Activated CD4-positive, alpha-beta memory T cell treated with anti-CD3 and anti-CD28 coated beads, Interleukin-2, amount 10 ng/mL, durations not matched to agents 7 days and 5 days (primary cell): ENCODE measurements at places on chromosomes 1 and 21.
A peak's percentile ranks its signal among the peaks of the same experiment; 100 is the strongest.

DNA sequence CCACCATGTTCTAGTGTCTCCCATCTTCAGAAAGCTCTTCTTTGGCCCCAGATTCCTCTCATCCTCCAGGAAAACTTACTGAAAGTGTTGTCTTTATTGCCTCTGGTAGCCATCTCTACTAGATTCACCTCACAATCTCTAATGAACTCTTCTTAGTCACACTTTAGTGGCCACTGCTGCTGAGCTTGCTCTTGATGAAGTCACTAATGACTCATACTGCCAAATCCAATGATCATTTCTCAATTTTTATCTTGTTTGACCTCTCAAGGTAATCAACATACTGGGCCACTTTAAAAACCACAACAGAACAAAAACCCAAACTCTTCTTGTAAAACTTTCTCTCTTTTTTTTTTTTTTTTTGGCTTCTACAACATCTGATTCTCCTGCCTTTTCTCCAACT is 196.4 kb downstream of the LHX8 start:
- no peaks in the 10 kb centered on the region for H3K36me3 ChIP-seq
- no peaks in the 10 kb centered on the region for H3K27me3 ChIP-seq
- H3K4me1 ChIP-seq: no peaks in the 10 kb centered on the region
- no peak overlapping the region for H3K27ac ChIP-seq

DNA sequence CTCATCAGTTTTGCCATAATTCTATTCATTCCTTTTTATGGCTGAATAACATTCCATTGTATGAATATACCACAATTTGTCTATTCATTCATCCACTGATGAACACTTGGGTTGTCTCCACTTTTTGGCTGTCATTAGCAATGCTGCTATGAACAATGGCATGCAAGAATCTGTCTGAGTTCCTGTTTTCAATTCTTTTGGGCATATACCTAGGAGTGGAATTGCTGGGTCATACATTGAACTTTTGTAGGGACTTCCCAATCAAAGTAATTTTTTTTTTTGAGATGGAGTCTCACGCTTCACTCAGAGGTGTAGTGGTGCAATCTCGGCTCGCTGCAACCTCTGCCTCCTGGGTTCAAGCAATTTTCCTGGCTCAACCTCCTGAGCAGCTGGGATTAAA is 34.9 kb downstream of the AADACL4 start:
- no peak overlapping the region for H3K27ac ChIP-seq
- peaks cover 18% of the 10 kb centered on the region for H3K27me3 ChIP-seq
- no peak overlapping the region for H3K4me3 ChIP-seq
- no peaks in the 10 kb centered on the region for H3K36me3 ChIP-seq
- no peak for DNase-seq

DNA sequence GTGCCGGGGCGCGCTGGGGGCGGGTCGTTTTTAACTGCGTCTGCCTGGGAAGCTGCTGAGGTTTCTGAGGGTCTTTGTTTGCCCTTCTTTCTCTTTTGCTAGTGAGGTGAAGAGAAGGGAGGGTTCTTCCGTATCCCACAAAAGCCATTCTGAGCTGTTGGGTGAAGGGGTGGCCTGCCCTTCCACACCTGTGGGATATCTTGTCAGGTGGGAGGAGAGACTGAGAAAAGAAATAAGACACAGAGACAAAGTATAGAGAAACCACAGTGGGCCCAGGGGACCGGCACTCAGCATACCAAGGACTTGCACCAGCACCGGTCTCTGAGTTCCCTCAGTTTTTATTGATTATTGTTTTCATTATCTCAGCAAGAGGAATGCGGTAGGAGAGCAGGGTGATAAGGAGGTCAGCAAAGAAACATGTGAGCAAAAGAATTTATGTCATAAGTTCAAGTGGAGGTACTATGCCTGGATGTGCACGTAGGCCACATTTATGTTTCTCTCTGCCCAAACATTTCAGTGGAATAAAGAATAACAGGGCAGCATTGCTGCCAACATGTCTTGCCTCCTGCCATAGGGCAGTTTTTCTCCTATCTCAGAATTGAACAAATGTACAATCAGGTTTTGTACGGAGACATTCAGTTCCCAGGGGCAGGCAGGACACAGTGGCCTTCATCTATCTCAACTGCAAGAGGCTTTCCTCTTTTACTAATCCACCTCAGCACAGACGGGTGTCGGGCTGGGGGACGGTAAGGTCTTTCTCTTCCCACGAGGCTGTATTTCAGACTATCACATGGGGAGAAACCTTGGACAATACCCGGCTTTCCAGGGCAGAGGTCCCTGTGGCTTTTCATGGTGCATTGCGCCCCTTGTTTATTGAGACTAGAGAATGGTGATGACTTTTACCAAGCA is 972 bp downstream of the PGBD2 start:
- peak overlapping the region; percentile 89 for H3K27ac ChIP-seq
- peaks cover 3% of the 10 kb centered on the region for H3K36me3 ChIP-seq
- peaks cover 40% of the 10 kb centered on the region for H3K4me1 ChIP-seq
- peak overlapping the region; percentile 85 for H3K4me3 ChIP-seq
- DNase-seq: no peak
- peaks cover 11% of the 10 kb centered on the region for H3K27me3 ChIP-seq

- H3K27me3 ChIP-seq: peaks cover 23% of the 10 kb centered on the region
- no peak overlapping the region for H3K4me3 ChIP-seq
- H3K27ac ChIP-seq: no peak overlapping the region
- no peak for DNase-seq
- no peaks in the 10 kb centered on the region for H3K36me3 ChIP-seq
- no peaks in the 10 kb centered on the region for H3K4me1 ChIP-seq
Observed at GRCh38 chr1:62281922-62282555, 37.2 kb downstream of the KANK4 start.

GRCh38 chr1:46533179-46533864 is 18.1 kb downstream of the KNCN start:
- H3K27me3 ChIP-seq: peaks cover 48% of the 10 kb centered on the region
- peak overlapping the region; percentile 61 for H3K4me3 ChIP-seq
- peak; percentile 51 for DNase-seq

GRCh38 chr1:228405200-228405978 is 1.2 kb downstream of the TRIM11 start:
- no peaks in the 10 kb centered on the region for H3K27me3 ChIP-seq
- H3K36me3 ChIP-seq: peaks cover 54% of the 10 kb centered on the region
- no peak for DNase-seq
- H3K4me3 ChIP-seq: peak overlapping the region; percentile 85

- no peak overlapping the region for H3K4me3 ChIP-seq
- H3K4me1 ChIP-seq: no peaks in the 10 kb centered on the region
- H3K27me3 ChIP-seq: peaks cover 12% of the 10 kb centered on the region
Observed at GRCh38 chr1:37424523-37424922, 49.9 kb upstream of the ZC3H12A start.

DNA sequence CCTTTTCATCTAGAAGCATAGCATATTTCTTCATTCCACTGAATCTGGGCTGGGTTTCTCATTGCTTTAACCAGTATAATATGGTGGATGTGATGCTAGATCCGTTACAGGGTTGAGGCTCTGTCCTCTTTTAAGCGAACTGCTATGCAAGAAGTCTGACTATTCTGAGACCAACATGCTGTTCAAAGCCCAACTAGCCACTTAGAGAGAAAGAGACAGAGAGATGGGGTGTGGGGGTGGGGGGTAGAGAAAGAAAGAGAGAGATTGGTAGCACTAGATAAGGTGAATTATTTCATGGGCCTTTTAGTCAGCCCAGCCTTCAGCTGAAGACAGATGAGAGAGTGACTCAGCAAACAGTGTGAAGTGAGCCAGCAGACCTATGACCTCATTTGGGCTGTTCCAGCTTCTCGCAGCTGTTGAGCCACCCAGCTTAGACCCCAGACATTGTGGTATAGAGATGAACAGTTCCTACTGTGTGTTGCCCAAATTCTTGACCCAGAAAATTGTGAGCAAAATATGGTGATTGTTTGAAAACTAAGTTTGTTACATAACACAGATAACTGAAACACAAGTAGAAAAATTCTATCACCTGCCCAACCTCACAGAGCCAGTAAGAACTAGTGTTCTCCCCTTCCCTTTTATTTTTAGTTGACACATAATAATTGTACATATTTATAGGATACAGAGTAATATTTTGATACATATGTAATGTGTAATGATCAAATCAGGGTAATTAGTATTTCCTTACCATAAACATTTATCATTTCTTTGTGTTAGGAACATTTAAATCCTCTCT is 40.7 kb upstream of the PRKACB start:
- H3K27me3 ChIP-seq: no peaks in the 10 kb centered on the region
- no peak overlapping the region for H3K27ac ChIP-seq
- peaks cover 4% of the 10 kb centered on the region for H3K36me3 ChIP-seq
- peaks cover 4% of the 10 kb centered on the region for H3K4me1 ChIP-seq

DNA sequence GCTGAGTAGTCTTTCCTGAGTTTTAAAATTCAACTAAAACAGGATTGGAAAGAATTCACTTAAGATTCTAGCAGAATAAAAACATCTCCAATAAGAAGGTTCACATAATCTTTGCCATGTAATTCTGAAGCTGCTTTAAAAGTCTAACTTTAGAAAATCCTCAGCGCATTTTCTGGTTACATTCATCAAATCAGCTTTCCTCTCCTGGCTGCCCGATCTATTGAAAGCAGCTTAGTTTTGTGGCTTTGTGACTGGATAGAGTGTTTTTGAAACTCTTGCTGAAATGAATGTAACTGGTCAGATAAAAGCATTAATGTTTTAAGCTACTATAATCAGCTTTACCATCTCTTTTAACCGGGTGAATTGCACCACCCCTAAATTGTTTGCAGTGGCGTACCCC is 66.8 kb downstream of the DOP1B start:
- H3K36me3 ChIP-seq: peaks cover 20% of the 10 kb centered on the region
- H3K4me3 ChIP-seq: no peak overlapping the region
- H3K4me1 ChIP-seq: no peaks in the 10 kb centered on the region
- no peak overlapping the region for H3K27ac ChIP-seq
- no peak for DNase-seq

GRCh38 chr1:12588695-12589094 is 29.3 kb downstream of the DHRS3 start:
- no peak overlapping the region for H3K27ac ChIP-seq
- no peak overlapping the region for H3K4me3 ChIP-seq
- DNase-seq: no peak
- H3K27me3 ChIP-seq: peaks cover 2% of the 10 kb centered on the region

- DNase-seq: no peak
- no peak overlapping the region for H3K4me3 ChIP-seq
- no peaks in the 10 kb centered on the region for H3K27me3 ChIP-seq
- H3K36me3 ChIP-seq: no peaks in the 10 kb centered on the region
- H3K4me1 ChIP-seq: peaks cover 6% of the 10 kb centered on the region
Observed at GRCh38 chr21:42260121-42260520, 41.2 kb downstream of the ABCG1 start.

DNA sequence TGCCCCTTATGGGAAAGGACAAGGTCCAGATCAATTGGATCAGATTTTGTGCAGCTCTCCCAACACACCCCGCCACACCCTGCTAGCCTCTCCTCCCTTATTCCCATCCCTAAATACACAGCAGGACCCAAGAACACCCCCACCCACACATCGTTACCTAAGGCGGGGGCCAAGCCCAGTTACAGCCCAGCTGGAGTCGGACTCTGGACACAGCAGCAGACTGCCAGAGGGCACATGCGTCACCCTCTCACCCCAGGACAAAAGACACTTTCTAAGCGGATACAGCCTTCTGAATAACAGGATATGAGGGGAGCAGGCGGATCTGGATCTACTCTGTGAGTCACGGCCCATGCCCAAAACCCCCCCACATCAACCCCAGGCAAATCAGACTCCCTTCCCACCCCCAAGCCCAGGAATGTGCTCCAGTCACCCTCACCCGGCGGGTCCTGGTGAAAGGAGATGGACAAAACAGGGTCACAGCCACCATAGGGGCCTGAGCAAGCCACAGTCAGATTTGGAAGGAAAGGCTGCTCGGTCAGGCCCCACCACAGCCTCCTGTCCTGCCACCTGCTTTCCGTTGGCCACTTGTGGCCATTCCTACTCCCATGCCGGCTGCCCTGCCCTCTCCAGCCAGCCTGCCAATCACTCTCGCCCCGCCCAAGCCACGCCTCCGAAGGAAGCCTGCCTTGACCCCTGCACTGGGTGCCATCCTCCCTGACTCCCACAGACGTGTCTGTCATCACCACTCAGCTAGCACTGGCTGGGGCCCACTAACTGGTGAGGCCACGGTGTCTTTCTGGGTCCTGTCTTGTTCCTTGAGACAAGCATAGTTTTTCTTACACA is 4.0 kb downstream of the S100A16 start:
- H3K4me3 ChIP-seq: no peak overlapping the region
- peaks cover 3% of the 10 kb centered on the region for H3K27me3 ChIP-seq
- DNase-seq: no peak
- H3K4me1 ChIP-seq: no peaks in the 10 kb centered on the region

DNA sequence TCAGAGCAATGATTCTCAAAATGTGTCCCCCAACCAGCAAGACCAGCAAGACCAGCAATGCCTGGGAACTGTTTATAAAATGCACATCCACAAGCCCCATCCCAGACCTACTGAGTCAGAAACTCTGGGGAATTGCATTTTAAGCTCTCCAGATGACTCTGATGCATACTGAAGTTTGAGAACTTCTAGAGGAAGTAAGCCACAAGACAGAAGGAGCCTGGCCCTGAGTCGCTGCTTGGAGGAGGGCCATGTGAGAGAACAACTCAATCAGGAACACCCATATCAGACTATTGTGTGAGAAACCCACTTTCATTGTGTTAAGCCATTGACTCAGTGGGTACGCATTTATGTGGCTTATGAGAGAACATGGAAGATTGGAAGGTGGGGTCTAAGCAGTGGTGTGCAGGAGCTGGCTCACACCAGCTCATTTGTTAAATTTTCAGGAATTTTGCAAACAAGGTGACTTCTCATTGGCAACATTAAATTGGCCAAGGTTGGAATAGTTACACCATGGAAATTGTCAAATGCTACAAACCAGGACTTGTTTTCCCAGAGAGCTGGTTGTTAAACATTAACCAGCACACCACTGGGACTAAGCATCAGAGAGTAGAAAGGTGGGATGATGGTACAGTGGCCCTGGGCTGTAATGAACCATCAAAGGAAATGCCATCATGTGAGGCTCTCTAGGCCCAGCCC is 38.9 kb downstream of the ATP1A1 start:
- no peak overlapping the region for H3K4me3 ChIP-seq
- peaks cover 17% of the 10 kb centered on the region for H3K36me3 ChIP-seq
- H3K27me3 ChIP-seq: no peaks in the 10 kb centered on the region
- no peak for DNase-seq
- H3K27ac ChIP-seq: no peak overlapping the region

DNA sequence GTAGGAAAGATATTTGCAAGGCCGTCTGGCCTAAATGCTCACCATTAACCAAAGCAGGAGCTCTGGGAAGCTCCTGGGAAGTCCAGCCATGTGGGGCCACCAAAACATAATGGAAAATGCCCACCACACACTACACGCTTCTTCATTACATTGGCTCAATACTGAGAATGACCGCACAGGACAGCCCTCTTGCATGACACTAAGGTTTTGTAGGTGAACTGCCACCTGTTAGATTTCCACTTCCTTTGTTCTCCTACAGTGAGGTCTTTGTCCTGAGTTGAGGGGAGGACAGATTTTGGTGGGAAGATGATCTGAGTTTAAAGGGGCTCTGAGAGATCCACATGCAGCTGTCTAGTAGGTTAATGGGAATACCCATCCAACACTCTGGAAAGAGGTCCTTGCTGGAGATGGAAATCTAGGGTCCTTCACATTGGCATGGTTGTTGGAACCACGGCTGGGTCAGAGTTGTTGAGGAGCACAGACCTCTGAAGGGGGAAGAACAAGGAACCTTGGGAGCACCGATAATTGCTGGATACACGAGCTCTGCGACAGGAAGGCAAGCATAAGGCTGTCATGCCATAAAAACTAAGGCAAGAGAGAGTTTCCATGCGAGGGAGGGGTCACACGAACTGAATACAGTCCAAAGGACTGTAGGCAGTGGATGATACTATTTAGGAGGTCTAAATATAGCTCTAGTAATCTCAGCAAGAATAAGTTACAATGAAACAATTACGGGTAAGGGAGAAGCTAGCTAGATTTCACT is 105.5 kb upstream of the IRF2BP2 start:
- H3K4me3 ChIP-seq: no peak overlapping the region
- no peak overlapping the region for H3K27ac ChIP-seq
- no peak for DNase-seq
